ENCODE measurements at places on chromosomes 1 and 21.

DNA sequence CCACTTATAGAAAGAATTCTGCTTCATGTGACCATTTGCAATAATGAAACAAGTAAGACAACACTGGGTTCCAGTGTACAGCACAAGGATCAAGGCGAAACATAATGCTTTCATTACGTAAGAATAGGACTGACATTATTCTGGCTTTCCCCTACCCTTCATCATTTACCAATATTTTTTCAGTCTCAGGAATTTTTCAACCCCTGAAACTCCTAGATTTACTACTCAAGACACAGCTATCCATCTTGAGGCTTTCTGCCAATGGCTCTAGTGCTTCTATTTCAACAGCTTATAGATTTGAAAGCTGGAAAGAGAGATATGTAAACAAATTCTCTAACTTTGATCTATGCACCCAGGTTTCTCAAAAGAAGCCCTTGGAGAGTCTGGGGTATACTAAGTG is 48.4 kb downstream of the WLS start:
- DNase-seq, result no peak

DNA sequence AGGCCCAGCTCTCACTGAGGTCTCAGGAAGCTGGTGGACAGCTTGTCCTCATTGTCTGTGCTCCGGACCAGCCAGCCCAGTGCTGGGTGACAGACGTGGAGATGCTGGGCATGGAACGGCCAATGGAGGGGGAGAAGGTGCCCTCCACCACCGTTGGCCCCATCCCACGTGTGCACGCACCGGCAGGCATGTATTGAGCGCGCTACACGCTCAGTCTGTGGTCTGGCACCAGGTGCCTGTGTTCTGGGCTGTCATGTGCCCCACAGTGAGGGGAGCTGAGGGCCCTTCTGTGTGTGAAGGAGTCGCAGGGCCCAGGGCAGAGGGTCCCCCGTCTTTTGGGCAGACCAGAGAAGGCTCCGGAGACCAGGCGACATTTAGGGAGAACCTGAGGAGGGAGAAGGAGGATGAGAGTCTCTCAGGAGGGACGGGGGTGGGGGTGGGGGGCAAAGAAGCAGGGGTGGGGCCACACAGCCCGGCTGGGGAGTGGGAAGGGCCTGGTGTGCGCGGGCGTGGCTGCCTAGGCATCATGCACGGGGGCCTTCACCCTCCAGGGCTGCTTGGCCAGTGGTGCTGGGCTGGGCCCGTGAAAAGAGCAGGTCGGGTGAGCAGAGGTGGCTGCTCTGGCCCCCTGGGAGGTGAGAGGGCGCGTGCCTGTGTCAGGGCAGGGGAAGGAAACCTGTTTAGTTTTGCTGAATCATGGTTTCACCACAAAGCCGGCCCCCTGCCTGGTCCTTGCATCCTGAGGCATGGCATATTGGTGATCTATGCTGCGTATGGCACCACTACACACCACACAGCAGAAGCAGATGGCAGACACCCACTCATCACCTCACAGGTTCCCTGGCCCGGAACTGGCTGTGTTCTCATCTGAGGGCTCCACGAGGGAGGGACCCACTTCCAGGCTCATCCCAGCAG is 86.7 kb upstream of the TTC34 start:
- DNase-seq, result peak; percentile 48

DNA sequence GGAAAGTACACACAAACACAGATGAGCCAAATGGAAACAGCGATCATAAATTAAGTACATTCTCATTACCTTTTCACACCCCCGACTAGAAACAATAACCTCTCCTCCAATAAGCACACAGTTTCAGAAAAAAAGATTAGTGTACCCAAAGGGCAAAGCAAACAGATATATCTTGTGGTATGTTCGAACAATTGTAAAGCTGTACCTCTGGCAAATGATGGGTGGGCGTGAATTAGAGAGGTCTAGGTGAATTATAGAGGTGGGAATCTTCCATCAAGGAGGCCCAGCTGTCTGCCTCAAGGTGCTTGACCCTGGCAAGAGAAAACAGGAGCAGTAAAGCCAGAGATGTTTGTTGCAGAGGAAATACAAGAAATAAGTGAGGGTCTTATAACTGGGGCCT is 715.3 kb upstream of the NEGR1 start:
- DNase-seq, result no peak

- peak; percentile 21 for DNase-seq
Observed at GRCh38 chr1:154860156-154860870, 9.8 kb downstream of the KCNN3 start.

DNA sequence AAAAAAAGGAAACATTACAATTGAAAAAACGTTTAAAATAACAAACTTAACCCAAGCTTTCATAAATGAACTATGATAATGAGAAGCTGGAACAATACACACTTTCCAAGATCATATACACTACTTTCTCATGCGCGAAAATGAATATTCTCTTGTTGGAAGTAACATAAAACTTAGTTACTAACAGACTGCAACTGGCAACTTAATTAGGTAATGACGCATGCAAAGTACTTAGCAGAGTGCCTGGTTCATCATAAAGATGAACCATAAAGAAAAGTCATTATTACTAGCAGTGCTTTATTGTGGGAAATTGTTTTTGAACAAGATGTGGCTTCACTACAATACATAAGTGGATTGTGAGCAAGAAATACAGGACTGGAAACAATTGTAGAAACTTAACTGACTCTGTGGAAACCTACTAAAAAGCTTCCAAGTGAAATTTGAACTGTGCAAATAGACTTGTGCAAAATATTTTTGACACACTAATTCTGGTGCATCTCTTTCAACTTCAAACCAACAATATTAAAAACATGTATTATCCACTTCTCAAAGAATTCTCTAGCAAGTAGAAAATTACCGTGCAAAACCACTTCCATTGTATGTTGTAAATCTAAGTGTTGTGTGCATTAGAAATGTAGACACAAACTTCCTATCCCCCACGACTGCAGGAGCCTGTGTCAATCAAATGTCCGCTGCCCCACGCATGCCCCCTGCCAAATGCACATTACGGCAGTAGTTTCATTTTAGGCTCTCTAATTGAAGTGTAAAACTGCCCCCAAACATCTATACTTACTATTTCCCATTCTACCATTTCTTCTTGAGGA is 2.0 kb downstream of the ARHGAP29 start:
- DNase-seq, result no peak

- DNase-seq, result no peak
Observed at GRCh38 chr1:196302981-196303380, 305.3 kb downstream of the KCNT2 start.

DNA sequence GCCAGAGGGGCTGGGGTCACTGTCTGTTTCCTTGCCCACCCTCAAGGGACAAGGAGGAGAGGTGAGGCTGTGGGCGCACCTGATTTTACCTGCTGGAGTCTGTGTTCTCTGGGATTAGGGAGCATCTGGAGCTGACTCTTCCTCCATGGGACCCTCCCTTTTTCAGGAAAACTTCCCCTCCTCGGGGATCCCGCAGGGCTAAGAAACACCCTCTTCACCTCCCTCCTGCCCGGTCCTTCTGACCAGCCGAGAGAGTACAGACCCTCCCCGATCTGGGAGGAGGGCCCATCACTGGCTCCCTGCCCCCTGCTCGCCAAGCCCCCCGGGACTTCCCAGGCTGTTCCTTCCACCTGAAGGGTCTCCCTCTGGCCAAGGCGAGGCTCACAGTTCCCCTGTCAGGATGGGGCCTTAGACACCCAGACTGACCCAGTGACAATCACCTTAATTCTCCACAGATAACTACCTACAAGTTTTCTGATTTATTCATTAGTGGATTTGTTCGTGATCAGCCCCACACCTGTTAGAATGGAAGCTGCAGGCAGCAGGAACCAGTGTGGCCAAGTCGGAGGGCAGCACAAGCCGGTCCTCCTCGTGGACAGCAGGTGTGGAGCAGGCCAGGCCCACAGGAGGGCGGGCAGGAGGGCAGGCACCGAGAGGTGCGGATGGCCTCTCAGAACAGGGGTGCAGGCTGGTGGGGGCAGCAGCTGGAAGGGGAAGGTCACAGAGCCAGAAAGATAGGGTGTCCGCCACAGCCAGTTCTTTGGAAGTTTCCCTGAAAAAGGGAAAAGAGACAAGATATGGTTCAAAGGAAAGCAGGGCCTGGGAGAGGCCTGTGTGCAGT is 15.9 kb upstream of the SAMD11 start:
- no peak for DNase-seq

DNA sequence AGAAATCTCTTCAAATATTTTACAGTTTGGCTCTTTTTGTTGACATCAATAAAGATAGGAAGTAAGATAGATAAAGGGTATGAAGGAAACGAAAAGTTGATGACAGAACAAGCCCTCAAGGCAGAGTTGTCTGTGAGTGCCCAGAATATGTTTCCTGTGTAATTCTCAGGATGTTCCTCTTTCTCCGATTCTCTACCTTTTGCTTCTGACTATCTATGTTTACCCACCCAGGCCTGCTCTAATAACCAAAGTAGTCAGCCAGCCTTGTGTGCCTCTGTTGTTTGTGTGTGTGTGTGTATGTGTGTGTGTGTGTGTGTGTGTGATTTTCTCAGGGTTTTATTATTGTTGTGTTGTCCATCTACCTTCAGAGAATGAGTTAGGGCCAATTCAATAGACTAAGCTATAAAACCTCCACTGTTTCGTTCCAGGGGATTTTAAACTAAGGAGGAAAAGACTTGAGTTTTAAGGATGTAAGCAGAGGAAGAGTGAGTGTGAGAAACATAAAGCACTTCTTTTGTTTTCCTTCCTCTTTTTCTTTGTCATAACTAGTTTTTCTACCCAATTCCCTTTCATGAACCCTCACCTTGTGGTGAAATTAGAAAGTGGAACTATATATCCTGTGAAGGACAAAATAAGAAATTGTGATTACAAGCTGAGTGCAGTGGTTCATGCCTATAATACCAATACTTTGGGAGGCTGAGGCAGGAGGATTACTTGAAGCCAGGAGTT is 627.4 kb upstream of the NR5A2 start:
- no peak for DNase-seq

DNA sequence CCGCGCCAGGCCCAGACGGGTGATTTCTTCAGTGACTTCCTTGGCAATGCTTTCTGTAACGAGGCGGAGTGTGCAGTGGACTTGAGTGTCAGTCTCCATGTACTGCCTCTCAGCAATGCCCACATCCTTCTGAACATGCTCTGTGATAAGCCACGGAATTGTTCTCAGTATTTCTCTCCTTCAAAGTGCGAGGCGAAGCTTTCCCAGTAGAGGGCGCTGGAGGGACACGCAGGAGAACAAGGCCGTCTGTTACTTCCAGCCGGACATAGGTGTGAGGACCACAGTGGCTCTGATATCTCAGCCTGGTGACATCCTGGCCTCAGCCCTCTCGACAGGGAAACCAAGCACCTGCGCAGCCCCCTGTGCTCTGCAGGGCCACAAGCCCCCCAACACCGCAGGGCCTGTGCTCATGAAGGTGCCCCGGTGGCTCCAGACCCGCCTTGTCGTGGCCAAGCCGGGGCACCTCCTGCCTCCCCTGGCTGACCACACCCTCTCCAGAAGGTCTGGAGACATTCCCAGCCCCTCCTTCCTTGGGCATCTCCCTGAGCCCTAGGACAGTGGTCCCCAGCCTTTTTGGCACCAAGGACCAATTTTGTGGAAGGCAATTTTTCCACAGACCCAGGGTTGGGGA is 46.1 kb upstream of the BACE2 start:
- DNase-seq, result peak; percentile 9

GRCh38 chr1:180136331-180136967 is 18.2 kb upstream of the QSOX1 start:
- no peak for DNase-seq

DNA sequence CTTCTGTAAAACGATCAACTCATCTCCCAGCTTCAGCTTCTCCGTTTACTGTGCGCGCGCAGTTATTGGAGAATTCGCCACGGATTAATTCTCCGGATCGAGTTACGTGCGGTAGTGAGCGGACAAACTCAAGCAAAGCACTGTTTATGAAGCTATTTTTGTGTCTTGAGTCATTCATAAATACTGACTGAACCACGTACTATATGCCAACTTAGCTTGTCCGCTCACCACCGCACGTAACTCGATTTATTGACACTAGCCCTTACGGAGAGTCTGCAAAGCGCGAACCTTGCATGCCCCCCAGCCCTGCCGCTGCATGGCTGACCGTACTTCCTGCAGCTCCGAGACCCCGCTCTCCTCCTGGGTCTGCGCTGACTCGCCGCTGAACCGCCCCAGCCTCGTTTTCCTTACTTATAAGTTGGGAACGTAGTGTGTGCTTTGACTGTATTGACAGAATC is 773 bp downstream of the CHD1L start:
- DNase-seq, result peak; percentile 53

DNA sequence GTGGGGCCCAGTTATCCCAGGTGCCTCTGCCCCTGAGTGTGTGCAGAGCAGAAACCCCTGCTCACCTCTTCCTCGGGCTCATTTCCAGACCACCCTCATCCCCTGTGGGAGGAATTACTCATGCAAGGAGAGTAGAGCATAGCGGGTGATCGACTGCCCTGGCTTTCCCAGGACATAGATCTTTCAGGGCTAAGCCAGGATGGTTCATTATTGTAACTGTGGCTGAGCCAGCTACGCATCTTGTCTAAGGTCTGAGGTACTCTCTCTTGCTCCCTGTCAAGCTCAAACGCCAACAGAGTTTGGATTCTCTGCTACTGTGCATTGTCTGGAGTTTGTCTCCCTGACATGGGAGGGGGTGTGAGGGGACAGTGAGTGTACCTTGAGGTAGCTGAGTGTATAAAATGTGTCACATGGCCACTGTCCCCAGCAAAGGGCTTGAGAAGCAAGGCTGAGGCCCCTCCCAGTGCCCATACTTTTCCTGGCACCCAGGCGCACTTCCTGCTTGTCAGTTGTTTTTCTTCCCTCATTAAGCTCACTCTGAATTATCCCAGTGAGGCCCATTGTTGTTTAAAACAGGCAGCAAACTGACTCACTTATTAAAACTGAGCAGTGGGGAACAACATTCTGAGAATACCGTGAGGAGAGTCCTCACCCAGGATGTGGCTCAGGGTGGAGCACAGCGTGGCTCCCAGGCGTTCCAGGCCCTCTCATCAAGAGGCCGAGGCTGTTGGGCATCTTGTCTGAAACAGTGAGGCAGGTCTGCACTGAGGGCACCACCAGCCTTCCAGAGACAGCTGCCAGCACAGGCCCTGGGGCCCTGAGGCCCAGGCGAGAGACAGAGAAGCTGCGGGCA is 92.9 kb downstream of the LAMC2 start:
- DNase-seq, result no peak

DNA sequence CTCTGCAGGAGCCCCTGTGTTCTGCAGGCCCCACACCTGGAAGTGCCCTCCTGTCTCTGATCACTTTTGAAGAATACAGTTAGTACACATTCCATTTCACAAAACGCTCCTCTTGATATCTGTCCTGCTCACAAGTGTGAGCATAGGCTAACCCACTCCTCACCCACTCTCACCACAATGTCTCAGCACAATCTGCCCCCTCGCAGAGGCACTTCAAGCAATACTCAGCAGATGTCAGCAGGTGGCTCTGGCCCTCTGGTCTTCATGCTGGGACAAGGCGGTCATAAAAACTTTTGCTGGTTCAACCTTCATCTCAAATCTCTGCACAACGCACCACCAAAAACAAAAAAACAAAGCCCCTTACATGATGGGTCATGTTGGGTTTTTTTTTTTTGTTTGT is 671.2 kb downstream of the MATN1 start:
- DNase-seq, result no peak

DNA sequence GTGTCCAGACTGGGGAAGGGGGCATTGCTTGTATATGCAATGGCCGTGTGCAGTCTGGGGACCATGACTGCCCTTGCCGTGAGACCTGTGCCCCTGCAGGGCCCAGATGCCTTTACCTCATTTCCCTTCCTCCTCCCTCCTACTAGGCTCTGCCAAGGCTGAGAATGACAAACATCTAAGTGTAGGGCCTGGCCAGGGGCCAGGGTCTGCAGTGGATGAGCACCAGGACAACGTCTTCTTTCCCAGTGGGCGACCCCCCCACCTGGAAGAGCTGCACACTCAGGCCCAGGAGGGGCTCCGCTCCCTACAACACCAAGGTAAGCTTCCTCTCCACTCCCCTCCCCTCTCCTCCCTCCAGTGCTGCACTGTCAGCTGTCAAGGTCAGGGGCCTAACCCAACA is 49.5 kb downstream of the YARS1 start:
- no peak for DNase-seq
